ENCODE measurements at places on chromosomes 2 and 18. TPM values are rescaled to one million over a fixed set of nuclear protein-coding genes. Genes with fewer than 3 reads are reported as not detected.

The CHRND gene
- not detected for total RNA-seq

The ERFE gene
- 2.3 TPM for total RNA-seq

The CDH2 gene
- total RNA-seq: under 0.01 TPM

The BOLL gene
- total RNA-seq: not detected

The RESP18 gene
- not detected for total RNA-seq

The NIF3L1 gene
- 27.7 TPM for total RNA-seq

The NT5C1B gene
- total RNA-seq: not detected

The ACMSD gene
- 1.7 TPM for total RNA-seq

All from tracheal epithelial cell (primary cell).